ENCODE measurements at places on chromosomes 11 and 22.
A peak's percentile ranks its signal among the peaks of the same experiment; 100 is the strongest.

DNA sequence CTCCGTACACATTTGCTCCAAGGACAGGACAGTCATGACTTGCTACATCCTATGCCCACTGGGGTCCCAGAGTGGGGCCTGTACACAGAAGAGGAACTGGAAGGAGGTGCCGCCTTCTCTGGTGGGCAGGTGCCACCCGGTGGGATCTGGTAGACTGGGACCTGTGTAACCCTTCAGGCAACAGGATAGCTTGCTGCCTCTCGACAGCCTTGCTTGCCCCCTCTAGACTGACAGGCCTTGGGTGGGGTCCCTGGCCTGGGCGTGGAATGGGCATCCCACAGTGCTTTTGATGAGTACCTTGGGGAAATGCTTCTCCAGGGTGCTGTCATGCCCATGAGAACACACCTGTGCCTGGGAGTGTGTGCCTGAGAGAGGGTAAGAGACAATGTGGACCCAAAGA is 15.8 kb downstream of the SHANK3 start:
- no peak for DNase-seq

- DNase-seq = no peak
Measured at GRCh38 chr22:21966643-21967516, 14.2 kb upstream of the PPM1F start.

GRCh38 chr11:123519055-123519796 is 89.2 kb downstream of the GRAMD1B start:
- DNase-seq = no peak

GRCh38 chr11:130548491-130548833 is 100.0 kb downstream of the ADAMTS15 start:
- DNase-seq = no peak

- DNase-seq = no peak
Measured at GRCh38 chr22:44291674-44292360, 20.9 kb downstream of the SHISAL1 start.

DNA sequence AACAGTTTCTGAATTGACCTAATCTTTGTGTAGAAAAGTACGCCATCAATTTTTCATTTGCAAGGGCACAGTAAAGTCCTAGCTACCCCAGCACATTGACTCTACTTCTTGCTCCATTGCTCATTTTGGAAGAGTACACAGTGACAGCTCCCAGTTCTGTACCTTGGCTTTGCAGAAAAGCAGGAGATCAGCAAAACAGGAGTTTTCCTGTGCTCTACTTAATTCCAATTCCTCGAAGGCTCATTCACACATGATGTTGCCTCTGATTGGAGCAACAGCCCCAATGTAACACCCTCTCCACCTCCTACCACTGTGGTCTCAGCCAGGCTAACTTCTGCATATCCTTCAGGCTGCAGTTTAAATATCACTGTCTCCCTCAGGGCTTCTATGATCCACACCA is 118.7 kb downstream of the PAX6 start:
- DNase-seq = no peak

GRCh38 chr11:71298016-71298550 is 45.7 kb upstream of the SHANK2 start:
- DNase-seq = no peak

DNA sequence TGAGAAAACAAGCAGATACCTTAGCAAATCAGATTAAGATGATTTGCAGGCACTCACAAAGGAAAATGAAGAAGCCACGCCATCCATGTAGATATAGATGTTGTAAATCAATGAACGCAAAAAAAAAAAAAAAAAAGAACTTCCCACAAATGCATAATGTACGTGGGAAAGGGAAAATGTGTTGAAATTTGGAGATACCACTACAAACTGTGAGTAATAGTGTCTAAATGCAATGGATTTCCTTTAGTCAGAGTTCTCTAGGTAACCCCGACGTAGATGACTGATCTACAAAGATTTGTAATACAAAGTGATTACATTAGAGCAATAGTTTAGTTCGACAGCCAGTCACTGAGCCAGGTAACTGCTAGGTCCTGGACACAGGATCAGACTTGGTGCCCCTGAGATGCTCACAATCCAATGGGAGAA is 783 bp upstream of the ANKRD54 start:
- DNase-seq = no peak

DNA sequence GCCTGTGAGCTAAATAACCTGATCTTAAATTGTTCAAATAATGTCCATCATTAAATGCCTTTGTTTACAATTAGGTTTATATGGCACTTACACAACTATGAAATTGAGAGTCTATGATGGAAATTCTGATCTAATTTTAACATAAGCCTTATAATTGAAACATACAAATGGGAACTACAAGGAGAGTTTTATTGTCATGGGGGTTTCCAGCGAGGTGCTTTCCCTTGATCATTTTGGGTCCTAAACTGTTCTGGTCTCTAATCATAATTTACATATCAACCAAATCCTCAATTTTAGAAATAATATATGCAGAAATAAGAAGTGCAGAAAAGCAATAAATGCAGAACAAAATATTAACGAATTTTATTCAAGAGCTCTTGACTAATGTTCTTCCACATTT is 44.9 kb downstream of the RRAS2 start:
- no peak for DNase-seq

GRCh38 chr11:113184498-113184897 is 129.9 kb upstream of the TTC12 start:
- no peak for DNase-seq

- no peak for DNase-seq
Measured at GRCh38 chr22:21876486-21877176, 9.2 kb upstream of the MAPK1 start.

DNA sequence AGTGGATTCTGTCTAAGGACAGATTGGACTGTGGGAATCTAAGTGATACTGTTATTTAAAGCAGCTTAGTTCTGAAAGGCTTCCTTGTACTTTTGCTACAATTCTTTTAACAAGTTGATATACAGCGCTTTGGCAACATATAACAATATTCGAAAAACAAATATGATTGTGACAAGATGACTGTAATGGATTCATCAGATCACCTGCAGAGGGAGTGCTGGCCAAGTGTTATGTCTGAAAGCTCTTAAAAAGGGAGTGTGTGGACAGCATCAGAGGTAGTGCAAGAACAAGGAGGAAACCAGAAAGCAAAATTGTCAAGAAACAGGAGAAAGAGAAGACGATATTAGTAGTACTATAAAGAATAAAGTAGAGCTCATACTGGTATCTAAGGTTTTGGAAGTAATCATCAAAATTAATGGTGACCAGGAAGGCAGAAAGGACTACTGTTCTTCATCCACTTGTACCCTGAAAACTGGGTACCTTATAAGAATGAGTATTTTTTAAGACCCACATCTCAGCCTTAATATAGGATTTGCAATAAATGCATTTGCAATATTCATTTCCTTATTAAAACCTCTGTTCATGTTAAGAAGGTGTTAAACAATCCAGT is 1112.0 kb upstream of the CCDC90B start:
- no peak for DNase-seq

GRCh38 chr22:39215426-39216142 is 29.2 kb downstream of the PDGFB start:
- no peak for DNase-seq

DNA sequence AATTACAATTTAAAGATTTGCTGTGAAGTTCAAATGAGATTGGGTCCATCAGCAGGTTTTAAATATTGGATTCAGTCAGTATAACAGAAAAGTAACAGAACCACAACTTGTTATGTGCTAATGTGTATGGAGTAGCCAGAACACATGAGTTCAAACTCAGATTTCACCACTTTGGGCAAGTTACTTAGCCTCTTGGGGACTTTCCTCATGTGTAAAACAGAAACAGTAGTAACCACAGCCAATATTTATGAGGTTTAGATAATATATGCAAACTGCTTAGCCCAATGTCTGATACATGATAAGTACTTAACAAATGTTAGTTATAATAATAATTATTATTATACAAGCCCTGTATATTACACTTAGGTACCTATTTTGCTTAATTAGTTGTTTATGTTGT is 21.8 kb upstream of the SLC5A12 start:
- DNase-seq = no peak

- peak; percentile 16 for DNase-seq
Measured at GRCh38 chr22:31947296-31947695, 3.0 kb downstream of the YWHAH start.

- DNase-seq = no peak
Measured at GRCh38 chr11:25891960-25892359, 440.0 kb upstream of the ANO3 start.

DNA sequence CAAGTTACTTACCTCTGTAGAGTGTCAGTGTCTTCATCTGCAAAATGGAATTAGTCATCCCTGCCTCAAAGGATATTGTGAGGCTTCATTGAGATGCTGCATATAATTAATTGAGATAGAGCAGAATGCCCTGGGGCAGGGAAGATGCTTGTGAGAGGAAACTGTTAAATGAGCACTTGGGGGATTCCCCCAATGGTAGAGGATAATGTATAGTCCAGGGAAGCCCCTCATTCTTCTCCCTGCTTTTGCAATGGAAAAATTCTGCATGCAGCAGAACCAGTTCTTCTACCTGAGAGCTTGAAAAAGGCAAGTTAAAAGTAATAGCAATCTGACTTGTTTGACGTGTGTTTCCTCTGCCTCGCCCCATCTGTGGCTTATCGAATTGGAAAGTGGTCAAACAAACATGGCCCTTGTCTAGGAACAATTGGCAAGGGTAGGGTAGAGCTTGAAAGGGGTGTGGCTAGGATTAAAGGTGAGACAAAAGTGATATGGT is 90.9 kb downstream of the NAV2 start:
- DNase-seq = no peak

- DNase-seq = no peak
Measured at GRCh38 chr11:19493446-19494213, 219.0 kb upstream of the NAV2 start.

DNA sequence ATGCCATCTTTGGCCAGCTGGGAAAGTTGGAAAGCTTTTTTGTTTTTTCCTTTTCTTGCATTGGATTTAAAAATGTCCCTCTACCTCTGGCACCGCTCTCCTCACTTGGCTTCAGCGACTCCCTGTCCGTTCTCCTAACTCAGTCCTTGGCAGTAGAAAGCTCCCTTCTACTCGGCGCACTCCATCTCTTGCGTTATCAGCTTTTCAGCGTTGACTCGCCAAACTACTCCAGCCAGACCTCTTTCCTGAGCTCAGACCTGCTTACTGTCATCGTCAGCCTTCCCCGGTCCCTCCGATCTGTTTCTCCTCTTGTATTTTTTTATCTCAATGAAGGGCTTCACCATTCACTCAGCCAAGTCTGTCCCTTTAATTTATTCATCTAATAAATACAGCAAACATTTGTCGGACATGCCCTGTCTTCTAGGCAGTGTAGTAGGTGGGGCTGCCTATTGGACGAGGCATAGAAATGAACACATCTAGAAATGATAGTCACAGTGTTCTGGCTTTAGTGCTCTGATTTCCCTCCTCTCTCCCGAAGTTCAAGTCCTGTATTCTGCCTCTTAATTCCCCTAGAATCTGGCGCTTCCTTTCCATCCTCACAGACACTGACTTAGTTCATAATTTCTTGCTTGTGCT is 839 bp downstream of the CEP164 start:
- no peak for DNase-seq

GRCh38 chr11:70066628-70067027 is 11.5 kb upstream of the ANO1 start:
- DNase-seq = no peak

DNA sequence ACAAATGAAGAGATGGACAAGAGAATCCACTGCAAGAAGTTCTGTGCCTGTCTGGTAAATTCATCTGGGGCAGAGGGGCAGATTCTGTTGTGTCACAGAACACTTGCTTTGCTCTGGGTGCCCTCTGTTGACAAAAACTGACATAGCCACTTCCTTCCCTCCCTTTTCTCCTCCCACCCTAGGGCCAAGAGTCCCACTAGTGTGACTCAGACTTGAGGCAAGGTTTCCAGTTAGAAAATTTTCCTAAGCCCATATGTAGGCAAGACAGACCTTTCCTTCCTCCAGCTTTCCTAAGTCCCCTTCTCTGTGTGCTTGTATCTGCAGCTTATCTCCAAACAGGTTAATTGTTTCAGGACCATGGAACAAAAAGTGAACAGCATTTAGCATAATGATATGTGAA is 106.8 kb downstream of the RBFOX2 start:
- DNase-seq = peak; percentile 6

DNA sequence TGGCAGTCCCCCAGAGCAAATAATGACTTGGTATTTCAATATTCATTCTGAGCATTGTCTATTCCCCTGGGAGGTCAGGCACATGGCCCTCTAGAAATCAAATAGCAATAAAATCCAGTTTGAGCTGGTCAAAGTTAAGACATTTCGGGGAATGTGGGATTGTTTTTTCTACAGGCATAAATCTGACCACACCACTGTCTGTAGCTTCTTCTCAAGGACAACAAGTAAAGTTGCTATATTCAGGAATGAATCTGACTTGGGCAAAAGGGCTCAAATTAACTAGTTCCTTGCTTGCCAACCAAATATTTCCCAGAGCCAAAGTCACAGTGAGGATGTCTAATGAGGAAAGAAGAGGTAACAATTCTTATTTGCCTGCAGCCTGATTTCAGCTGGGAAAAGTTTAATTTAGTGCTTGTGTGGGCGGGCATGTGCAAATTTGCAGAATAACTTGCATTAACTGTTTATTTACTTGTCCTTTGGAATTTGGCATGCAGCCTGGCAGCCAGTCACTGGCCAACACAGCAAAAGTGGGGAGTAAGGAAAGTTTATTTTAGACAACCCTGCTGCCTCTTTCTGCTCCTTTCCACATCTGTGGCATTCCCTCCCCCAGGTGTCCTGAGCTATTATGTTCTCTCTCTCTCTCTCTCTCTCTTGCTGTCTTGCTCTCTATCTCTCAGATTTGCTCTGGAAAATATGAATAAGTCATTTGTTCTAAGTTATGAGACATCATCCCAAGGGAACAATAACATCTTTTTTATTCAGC is 51.2 kb upstream of the ARHGAP20 start:
- DNase-seq = no peak

DNA sequence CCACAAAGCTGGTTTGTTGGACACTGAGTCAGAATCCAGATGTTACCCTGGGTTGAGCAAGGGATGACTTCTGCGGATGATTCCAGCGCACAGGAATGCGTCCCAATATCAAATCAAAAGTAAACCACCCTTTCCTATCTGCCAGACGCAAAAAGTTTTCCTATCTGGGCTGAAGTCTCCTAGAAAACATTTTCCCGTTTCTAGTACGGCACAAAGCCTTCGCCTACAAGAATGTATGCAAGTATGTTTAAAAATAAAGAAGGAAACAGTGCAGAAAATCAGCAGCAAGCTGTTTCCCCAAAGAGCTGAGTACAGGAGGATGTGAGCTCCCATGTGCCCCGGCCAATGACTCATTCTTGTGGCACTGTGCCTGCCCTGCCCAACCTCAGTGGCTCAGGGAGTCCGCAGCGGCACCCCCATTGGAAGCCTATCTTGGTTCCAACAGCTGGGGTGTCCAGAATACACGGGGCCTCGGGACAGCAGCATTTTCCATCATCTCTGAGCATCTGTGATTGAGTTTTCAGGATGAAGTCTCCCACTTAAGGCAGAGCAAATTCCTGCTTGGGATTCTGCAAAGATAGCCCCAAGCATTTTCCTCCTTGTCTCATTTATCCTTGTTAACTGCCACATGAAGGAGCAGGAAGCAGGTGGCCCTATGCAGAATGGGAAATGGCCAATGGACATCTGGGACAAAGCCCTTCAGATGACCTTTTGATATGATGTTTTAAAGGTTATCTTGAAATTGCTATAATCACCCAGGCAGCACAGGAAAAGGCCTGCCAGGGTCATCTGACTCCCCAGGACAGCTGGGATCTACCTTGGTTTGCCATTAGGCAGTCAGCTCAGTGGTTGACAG is 17.5 kb downstream of the KCNJ5 start:
- peak; percentile 61 for DNase-seq

All from KG1 (cell line).